ENCODE measurements at places on chromosomes 7 and 10.

DNA sequence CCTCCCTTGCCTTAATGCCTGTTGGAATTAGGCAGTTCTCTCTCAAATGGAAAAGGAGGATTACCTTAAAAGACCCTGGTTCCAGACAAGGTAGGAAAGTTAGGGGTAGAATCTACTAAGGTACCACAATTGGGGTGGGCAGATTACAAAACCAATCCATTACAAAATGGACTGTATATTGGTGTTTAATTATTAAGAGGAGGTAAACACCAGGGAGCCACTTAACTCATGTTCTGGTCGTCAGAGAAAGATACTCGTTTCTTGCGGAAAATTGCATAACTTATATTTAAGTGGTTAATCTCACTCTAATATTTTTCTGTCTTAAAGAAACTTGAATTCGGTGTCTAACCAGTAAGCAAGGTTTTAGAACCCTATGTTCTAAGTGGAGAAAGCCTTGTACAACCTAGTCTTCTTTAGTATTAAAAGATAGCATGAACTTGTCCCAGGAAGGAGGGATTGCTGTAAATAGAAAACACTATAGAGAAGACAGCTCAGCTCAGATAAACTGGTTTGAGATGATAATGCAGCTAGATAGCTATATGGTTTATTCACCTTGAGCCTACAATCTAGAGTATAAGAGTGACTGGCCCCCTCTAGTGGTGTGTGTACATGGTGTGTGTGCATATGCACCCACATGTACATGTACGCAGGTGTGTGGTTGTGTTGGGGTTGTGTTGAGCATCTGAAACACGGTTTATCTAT, 58.0 kb upstream of the STRIP2 start:
- DNase-seq: no peak

GRCh38 chr7:8436965-8437364, 3.6 kb downstream of the NXPH1 start:
- DNase-seq: no peak

DNA sequence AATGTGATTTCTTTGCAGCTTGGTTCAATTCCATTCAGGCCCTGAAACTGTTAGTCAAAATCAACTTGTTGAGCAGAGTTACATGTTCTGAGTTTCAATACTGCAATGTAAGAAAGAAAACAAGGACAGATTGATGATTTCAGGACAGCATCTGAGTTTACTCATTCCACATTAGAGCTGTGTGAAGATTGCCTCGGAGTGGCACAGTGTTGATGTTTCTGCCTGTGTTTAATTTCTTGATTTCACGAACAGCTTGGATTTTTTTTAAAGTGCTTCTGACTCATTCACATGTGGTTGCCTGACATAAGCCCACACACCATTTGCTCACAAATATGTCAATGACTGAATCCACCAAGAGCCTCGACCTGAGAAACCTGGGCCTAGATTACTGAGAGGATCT, 101.2 kb upstream of the PARD3 start:
- no peak for DNase-seq

GRCh38 chr10:30057421-30057841, 2.0 kb downstream of the JCAD start:
- no peak for DNase-seq

DNA sequence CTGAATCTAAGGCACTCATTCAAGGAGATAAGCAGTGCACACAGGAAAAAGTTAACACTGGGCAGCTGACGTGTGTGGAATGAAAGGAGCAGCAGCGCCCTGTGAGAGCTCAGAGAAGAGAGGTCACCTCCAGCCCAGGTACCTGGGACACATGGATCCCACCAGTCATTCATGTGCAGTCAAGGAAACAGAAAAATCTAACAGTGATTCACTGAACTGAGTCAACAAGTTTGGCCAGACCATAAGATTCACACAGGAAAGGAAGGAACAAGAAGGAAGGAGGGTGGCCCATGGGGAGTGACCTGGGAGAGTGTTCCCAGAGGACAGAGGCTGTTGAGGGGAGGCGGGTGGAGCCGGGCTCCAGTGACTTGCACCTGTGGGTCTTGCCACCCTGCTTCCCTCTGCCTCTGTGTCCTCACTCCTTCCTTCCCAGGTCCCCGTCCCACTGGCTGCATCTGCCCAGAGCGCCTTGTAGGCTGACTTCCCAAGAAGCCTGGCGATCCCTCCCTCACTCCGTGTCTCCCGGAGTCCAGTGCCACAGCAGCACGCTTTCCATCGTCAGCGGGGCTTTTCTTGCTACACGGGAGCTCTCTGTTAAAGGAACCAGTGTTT, 27.7 kb downstream of the RNF32 start:
- no peak for DNase-seq

GRCh38 chr7:82071468-82071867, 301.6 kb upstream of the HGF start:
- no peak for DNase-seq
